ENCODE measurements at places on chromosomes 13 and 19.
A peak's percentile ranks its signal among the peaks of the same experiment; 100 is the strongest.

- DNase-seq: no peak
Measured at GRCh38 chr19:49339301-49340068, 4.3 kb downstream of the CD37 start.

GRCh38 chr13:76798037-76798436 is 88.2 kb downstream of the KCTD12 start:
- no peak for DNase-seq

DNA sequence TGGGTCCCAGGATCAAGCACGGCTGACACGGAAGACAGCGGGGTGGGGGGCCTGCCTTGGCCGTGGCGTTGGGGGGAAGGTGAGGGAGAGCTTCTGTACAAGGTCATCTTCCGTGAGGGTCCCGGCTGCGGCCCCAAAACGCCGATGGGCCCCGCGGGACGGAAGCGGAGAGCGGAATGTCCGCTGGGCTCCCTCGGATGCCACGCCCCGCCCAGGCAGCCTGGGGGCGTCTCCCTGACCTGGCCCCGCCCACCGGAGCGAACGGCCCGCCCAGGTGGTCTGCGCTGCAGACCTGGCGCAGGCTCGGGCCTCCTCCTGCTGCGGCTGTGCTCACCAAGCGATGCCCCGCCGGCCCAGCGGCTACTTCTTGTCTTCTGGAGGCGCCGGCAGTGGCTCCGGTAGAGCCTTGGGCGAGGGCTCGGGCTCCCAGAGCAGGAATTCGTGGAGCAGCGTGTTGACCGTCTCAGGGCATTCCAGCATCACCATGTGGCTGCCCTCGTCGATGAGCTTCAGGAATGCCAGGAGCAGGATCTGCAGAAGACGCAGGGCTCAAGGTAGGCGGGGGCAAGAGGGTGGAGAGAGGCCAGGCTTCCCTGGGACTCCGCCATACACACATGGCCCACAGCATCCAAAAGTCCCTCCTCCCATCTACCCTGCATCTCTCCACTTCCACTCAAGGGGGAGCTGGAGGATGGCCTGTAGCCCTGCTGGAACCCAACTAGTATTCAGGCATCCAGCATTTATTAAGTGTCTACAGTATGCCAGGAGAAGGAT is 10.7 kb downstream of the ABHD8 start:
- DNase-seq: peak; percentile 56

DNA sequence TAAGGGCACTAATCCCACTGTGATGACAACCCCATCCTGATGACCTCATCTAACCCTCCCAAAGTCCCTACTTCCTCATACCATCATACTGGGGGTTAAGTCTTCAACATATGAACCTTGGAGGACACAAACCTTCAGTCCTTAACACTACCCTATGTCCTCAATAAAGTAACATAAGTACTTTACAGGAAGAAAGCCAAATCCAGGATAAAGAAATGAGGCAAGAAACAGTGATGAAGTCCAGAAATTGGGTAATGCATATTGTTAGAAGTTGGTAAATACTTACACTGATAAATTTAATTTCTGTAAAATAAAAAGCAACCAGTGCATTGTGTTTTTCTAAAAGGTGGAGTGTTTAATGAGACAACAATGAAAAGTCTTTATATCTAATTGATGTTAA is 284.8 kb upstream of the SOX21 start:
- DNase-seq: no peak

DNA sequence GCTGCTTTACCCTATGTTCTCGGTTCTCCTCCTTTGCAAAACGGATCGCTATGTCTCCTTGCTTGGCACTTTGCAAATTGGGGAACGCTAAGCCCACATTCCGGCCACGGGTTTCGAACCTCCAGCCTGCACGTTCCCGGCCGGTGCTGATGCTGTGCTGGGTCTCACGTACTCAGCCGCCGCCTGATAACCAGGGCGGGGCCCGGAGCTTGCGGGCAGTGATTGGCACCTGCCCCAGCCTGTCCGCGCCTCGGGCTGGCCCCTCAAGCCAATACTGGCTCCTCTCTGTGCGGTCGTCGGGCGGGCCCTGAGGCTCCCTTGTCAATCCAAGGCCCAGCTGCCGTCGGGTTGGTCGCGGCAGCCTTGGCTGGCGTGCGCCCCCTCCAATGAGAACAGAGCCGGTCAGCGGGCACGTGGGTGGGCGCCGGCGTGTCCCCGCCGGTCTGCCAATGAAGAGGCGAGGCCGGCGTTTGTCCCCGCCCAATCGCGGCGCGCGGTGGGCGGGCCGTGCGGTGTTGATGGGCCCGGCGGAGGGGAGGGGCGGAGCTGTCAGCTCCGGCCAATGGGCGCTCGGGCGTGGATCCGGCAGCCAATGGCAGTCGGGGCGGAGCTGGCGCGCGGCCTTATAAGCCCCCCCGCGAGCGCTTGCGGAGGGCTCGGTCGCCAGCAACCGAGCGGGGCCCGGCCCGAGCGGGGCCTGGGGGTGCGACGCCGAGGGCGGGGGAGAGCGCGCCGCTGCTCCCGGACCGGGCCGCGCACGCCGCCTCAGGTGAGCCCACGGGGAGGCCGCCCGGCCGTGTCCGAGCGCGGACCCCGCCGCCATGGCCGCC is at the start of gene KDM4B:
Gene KDM4B (plus strand): TSS at position 652 of the 830 bp plus-strand sequence. CDS start 63,778 bp downstream, outside the sequence.
- DNase-seq: peak; percentile 100

Measured in activated CD4-positive, CD25-positive, alpha-beta regulatory T cell (primary cell).